NCI-H460 (cell line): ENCODE measurements at places on chromosomes 1 and 21.

- DNase-seq = no peak
Measured at GRCh38 chr1:8065369-8065768, 39.3 kb upstream of the ERRFI1 start.

DNA sequence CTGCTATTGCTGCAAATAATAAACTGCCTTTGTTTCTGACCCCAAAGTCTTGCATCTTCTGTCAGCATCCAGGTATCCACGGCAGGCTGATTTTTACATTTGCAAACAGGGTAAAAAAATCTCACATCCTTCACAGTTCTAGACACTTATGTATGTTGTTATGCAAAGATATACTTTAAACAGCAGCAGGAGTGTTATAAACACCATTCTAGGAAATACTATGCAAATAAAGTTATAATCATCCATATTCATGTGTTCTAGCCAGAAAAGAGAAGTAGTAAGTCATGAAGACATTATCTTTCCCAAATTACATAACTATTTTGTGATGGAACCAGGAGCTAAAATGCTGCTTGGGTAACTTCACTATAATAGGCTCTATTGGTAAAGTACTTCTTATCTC lies 534.2 kb downstream of the LTN1 start:
- DNase-seq = no peak

DNA sequence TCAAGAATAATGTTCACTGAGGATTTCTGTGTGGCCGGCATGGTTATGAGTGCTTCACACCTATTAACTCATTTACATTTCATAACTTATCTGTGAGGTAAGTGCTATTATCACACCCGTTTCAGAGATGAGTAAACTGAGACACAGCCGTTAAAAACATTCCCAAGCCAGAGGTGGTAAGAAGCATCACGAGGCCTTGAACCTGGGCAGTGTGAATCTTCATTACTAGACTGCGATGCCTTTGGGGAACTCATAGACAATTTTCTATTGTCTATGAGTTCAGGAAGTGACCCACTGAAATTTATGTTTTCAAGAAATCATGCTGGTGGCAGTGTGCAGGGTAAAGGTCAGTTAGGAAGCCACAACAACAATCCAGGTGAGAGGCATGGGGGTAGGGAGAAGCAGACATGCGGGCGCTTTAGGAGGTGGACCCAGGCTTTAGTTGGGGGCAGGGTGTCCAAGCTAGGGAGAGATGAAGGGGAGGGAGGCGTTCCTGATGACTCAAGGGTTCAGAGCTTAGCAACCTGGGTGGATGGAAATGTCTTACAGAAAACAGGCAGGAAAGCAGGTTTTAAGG lies 14.5 kb downstream of the GNG12 start:
- DNase-seq = no peak

- DNase-seq = no peak
Measured at GRCh38 chr1:216660561-216660960, 62.7 kb downstream of the ESRRG start.

GRCh38 chr1:234512451-234512861 lies 33.5 kb upstream of the TARBP1 start:
- DNase-seq = no peak

- no peak for DNase-seq
Measured at GRCh38 chr1:116375148-116375886, 2.3 kb downstream of the ATP1A1 start.

- DNase-seq = no peak
Measured at GRCh38 chr1:21331752-21332478, 41.7 kb upstream of the ECE1 start.

DNA sequence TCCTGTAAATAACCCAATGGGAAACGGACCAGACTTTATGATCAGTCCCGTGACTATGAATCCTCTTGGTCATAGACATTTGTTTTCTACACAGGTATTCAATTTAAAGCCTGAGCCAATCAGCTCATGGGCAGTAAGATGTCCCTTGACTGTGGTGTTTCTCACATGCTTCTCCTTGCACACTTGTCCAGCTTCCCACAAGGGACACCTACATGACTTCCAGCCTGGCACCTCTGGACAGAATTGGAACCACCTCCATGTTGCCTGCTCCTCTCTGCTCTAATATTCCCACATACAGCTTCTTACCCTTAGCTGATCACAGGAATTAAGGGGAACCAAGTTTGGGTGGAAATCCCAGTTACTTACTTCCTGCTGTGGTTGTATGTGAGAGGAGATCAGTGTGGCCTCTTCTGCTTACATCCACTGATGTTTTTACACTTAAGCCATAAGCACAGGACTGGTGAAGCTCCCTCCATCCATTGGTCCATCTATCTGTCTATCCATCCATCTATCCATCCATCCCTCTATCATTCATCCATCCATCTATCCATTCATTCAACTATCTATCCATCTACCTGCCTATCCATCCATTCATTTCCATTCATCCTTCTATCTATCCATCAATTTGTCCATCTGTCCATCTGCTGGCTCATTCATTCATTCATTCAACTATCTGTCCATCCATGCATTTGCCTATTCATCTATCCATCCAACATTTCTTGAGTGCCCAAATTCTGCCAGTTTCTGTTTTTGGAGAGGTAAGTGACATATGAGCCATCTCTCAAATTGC lies 16.4 kb downstream of the RUNX1 start:
- no peak for DNase-seq

- no peak for DNase-seq
Measured at GRCh38 chr1:43271186-43272118, 1.7 kb downstream of the TMEM125 start.

DNA sequence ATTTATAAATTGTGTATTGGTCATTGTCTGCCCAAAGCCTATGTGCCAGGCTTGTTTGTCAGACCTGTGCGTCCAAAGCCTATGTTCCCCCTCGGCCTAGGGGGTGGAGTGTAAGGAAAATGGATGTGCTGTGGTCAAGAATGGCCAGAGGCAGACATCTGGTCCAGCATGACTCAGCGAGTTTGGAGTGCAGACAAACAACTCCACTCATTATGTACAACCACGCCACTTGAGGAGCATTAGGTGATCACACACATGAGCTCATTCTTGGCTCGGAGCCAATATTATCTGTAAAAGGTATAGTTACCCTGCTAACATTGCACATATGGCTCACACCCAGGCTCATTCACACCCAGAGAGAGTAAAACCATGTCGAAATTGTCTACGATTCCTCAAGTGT lies 1047.6 kb upstream of the ADGRL4 start:
- DNase-seq = peak; percentile 33

DNA sequence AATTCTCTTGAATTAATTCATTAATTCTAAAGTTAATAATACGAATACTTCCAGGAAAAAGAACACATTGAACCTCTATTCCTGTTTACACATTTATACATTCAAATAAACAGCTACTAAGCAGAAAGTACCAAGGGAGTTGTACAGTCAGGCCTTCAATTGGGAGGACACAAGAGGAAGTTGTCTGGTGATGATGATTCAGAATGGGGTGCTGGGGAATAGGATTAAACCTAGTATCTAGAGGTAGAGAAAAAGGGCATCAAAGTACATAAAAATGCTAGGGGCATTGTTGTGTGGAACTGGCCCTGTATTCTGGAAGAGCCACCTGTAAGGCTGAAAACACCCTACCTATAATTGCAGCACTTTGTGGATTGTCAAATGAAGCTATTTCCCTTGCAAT lies 71.7 kb upstream of the MROH9 start:
- no peak for DNase-seq

DNA sequence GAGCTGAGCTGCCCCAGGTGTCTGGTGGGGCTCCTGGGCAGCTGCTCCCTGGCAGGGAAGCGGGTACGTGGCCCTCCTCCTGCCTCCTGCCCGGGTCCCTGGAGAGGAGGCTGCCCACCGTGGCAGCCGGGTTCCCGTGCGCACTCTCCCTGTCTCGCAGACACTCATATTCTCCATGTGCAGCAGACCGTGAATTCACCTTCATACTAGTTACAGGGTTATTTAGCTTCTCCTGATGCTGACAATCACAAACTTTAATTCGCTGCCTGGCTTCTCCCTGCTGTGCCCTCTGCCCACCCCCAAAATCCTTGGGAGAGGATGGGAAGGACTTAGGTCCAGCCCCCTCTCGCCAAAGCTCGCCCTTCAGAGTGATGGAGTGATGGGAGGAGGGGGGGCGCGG lies 95.3 kb downstream of the CASZ1 start:
- DNase-seq = no peak

DNA sequence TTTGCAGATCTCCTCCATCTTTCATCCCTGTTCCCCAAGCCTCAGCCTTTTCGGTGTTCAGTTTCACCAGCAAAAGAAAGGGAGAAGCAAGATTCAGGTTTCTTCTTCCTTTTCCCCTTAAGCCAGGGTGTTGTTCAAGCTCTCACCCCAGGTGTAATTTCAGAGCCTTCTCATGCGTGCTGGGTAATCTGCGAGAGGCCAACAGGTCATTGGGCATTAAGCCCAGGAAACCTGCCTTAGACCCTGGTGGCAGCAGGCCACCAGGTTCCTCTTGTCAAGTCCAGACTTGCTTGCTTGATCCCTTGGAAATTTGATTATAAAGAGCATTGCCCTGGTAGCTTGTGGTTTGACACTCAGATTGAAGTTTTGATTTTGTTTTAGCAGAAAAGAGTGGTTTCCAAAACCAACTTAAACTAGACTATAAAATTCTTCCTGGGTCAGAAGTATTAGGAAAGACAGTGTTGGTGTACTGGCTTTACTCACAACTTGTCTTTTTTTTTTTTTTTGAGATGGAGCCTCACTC lies 6.9 kb downstream of the AKR1A1 start:
- no peak for DNase-seq

DNA sequence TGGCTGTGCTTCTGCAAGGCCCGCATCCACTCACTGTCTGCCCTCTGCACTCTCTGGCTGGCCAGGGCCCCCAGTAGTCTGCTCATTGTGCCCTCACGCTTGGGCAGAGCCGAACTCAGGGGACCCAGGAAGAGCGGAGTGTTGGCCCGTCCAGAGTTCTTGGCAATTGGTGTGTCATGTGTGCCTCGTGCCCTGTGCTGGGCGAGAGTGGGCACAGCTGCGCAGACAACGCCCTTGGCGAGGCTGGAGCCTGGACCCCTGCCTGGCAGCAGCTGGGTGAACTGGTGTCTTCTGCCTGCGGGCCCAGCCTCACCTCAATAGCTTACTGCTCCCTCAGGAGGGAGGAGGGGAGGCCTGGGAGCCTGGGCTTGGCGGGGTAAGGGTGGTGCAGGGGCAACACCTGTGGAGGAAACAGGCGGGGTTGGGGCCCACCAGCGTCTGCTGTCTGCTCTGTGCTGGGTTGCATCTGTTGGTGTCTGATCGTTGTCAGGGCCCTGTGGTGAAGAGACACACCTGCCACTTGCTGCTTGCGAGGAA lies 2.1 kb downstream of the GUK1 start:
- DNase-seq = no peak

DNA sequence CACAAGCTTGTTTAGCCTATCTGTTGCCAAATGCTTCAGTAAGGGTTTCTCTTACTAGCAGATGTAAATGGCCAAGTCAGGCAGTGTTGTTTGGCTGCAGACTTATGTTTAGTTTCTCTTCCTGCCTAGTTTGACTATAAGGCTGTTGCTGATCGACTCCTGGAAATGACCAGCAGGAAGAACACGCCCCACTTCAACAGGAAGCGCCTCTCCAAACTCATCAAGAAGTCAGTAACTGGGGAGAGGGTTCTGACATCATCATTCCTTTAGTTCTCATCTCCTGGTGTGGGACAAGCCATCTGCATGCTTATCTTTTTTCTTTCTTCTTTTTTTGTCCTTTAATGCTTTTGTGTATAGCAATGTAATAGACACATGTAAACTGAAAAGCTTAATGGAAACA lies 25.1 kb downstream of the RRP1B start:
- DNase-seq = no peak

DNA sequence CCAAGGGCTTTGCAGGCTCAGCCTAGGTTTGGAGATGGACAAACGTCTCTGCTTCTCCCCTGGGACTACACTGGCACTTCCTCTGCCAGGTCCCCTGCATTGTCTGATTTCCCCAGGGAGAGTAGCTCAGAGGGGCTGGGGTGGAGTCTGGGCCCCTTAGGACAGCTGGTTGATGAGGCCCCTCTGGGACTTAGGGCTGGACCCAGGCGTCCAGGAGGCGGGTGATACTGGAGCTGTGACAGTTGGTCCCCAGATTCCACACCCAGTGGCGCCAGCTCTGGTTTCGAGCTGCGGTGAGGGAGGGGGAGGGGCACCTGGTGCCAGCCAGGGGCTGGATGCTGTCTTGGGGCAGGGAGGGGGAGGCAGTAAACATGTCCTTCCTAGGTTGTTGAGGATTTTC lies 7.4 kb upstream of the MEX3A start:
- DNase-seq = no peak

- no peak for DNase-seq
Measured at GRCh38 chr1:241142493-241142892, 214.5 kb downstream of the RGS7 start.

DNA sequence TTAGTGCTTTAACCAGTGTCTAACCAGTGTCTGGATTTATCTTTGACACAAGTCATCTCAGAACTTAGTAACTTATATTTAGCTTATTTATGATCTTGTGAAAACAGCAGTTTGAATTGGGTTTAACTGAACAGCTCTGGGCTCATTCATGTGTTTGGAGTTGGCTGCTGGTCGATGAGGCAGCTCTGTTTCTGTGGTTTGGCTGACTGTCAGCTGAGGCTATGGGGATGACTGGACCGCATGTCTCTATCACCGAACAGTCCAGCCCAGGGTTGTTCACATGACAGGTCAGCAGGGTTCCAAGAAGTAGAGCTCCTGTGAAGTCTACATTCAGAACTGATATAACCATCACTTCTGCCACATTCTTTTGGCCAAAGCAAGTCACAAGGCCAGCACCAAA lies 29.1 kb upstream of the C21orf91 start:
- DNase-seq = no peak

DNA sequence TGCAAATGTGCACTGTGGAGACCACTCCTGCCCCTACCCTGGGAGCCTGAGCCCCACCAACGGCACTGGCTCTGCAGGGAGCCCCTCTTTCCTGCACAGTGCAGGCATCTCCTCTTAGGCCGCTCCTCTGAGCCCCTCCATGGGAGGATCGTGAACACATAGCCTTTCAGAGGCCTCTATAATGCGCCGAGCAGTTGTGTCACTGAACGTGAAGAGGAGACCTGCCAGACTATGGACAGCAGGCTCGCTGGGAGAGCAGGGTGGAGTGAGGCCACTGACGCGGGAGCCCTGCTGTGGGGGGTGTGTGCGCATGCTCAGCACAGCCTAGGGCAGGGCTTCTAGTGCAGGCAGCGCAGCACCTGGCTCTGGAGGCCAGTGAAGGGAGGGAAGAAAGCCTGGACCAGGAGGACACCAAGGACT lies 151.3 kb upstream of the COL6A1 start:
- DNase-seq = no peak

DNA sequence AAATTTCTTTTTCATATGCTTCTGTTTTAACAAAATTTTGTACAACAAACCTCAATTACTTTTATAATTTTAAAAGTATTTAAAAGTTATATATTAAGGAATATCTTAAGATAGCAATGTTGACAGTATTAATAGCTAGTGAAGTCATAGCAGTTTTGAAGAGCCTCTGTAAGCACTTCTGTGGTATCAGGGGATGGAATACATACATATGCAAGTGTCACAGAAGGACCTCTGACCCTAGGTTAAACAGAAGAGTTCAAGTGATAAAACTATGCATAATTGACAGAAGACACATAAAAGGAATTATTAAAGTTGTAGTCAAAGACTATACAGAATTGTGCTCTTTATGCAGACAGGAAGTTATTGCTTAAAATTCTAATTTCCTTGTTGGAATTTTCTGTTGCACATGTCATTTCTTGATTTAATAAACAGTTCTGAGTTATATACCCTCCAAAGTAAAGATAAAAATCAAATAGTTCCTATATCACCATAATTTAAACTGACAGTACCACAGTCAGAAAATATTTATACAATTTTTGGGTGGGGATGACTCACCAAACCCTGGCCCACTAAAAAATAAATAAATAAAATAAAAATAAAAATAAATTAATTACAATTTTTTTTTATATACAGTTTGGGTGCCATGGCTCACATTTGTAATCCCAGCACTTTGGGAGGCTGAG lies 27.1 kb downstream of the IPP start:
- DNase-seq = no peak
